ENCODE measurements at places on chromosomes 13 and 19. TPM values are rescaled to one million over a fixed set of nuclear protein-coding genes. Genes with fewer than 3 reads are reported as not detected.

- DNase-seq, result no peak
Measured at GRCh38 chr19:40229484-40229883, 3.0 kb upstream of the CCNP start.

GRCh38 chr19:29855087-29855486 is 43.3 kb downstream of the CCNE1 start:
- DNase-seq, result no peak

- DNase-seq, result no peak
Measured at GRCh38 chr13:73997964-73998363, 136.2 kb downstream of the KLF12 start.

The SIGLEC5 gene
- 0.39 TPM for polyA plus RNA-seq
